ENCODE measurements at places on chromosomes 4 and X.

- peak; percentile 74 for DNase-seq
Observed at GRCh38 chrX:46327566-46328115, 217.6 kb downstream of the ZNF674 start.

- no peak for DNase-seq
Observed at GRCh38 chrX:714131-714530, 83.5 kb downstream of the SHOX start.

DNA sequence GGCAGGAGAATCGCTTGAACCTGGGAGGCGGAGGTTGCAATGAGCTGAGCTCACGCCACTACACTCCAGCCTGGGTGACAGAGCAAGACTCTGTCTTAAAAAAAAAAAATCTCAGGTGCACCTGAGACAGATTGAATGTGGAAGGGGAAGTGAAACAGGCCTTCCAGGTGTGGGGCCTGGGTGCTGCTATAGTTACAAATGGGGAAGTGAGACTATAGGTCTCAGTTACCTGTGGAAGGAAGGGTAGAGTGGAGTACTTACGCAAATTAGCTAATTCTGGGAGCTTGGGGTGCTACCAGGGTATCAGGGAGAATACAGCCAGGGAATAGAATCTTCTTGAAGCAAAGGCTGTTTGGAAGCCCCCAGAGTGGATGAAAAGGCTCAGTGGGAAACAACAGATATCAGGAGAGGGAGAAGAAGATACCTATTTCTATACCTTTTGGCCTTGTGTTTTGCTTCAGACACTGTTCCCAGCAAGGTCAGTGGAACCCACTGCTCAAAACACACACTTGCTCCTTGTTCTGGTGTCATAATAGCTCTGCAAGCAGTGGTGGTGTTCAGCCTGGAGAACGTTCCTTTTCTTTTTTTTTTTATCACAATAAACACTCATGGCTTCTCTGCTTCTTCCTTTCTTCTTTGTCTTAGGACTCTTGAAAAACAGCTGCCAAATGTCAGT lies 7.0 kb downstream of the CD38 start:
- DNase-seq, result no peak

GRCh38 chr4:111879539-111879938 lies 265.7 kb upstream of the FAM241A start:
- no peak for DNase-seq

DNA sequence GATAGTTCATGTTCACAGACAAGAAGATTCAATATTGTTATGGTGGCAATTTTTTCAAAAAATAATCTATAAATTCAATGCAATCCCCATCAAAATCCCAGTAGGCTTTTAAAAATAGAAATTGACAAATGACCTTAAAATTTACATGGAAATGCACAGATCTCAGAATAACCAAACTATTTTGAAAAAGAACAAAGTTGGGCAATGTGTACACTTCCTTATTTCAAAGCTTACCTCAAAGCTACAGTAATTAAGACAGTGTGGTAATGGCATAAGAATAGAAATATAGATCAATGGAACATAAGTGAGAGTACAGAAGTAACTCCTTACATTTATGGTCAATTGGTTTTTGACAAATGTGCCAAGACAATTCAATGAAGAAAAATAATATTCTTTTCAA lies 39.0 kb downstream of the FRMD7 start:
- DNase-seq, result no peak

DNA sequence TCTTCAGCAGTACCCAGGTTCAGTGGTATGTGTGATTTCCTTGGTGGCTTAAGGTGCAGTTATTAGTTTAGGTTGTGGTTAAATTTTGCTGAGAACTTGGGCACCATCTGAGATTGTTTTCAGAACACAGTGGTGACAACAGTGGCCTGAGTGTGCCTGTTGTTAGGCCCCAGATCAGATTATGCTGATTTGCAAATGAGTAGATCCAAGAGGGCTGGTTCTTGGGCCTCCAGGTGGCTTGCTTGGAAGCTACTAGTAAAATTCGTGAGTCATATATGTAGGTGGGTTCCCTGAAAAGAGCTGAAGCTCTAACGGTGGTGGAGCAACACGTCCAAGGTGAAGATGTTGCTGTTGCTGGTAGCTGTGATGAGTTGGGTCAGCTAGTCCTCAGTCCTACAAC lies 2619.6 kb downstream of the PCDH7 start:
- DNase-seq, result no peak

- DNase-seq, result peak; percentile 35
Observed at GRCh38 chr4:27807207-27807606, 946.6 kb downstream of the STIM2 start.

DNA sequence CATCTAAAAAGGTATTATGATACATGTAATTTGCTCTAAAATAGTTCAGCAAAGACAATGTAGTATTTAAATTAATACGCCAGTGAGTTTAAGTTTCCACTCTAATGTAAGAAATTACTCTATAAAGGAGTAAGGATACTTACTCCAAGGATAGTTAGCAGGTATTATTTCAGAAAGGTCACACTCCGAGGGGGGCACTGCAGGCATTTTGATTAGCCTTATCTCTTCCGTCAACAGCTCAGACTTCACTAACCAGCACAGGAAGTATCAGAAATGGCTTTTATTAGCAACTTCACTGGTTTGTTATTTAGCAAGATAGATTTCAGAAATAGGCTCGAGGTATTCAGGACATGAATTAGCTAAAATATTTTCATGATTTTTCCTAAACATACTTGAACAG lies 127.0 kb downstream of the COX18 start:
- no peak for DNase-seq

- peak; percentile 87 for DNase-seq
Observed at GRCh38 chr4:80237992-80238391, 28.5 kb upstream of the FGF5 start.

DNA sequence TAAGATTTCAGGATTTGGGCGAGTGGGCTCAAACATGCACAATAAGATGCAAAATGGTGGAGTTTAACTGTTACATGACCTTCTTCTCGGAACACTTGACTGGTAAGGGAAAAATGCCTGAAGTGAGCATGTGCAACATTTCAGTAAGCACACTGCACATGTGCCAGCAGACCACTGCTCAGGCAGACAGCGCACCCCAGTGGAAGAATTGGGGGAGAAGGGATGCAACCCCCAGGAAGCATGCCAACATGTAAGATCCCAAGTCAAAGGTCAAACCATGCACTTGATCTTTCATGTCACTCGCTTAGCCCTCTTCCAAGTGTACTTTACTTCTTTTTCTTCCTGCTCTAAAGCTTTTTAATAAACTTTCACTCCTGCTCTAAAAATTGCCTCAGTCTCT lies 256.3 kb downstream of the CENPC start:
- peak; percentile 53 for DNase-seq

- DNase-seq, result no peak
Observed at GRCh38 chr4:111208970-111209369, 586.1 kb upstream of the PITX2 start.

DNA sequence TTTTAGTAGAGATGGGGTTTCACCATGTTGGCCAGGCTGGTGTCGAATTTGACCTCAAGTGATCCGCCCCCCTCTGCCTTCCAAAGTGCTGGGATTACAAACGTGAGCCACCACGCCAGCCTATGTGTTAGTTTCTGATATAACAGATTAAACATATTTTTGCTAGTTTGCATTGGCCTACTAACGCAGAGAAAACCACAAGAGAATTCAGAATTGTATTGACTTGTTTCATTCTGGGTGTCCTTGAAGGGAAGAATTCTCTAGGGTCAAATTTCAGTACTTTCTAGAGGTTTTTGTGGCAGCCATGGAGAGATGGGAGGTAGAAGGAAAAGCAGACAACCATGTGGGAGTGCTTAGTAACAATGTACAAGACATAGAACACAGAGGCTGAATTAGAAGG lies 46.1 kb upstream of the BMPR1B start:
- peak; percentile 6 for DNase-seq

DNA sequence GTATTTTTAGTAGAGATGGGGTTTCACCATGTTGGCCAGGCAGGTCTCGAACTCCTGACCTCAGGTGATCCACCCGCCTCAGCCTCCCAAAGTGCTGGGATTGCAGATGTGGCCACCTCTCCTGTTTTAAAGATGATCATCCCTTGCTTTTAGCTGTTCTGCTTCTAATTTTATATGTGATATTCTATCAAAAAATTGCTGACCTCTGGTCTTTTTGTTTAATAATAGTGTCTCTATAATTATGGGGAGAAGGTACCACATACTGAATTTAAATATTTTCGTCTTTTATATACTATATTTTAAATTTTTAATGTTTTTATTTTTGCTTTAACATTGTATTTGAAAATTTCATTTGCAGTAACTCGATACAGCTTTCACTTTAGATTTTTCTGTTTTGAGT lies 15.6 kb downstream of the USP9X start:
- no peak for DNase-seq

DNA sequence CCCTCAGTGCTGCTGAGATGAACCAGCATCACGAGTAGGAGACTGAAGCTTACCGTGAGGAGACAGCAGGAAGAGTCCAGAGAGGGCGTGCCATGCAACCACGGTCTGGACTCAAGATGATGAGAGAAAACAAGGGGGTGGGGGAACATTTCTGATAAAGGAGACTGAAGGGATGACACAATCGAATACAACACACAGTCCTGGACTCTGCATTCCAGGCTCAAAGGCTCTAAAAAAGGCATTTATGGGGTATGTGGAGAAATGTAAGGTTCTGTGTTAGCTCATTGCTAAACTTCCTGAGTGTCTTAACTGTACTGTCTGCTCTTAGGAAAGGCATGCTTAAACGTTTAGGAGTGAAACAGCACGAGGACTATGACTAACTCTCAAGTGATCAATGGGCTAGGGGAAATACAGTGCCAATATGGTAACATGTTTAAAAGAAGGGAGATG lies 20.6 kb upstream of the IRAK1 start:
- peak; percentile 98 for DNase-seq

DNA sequence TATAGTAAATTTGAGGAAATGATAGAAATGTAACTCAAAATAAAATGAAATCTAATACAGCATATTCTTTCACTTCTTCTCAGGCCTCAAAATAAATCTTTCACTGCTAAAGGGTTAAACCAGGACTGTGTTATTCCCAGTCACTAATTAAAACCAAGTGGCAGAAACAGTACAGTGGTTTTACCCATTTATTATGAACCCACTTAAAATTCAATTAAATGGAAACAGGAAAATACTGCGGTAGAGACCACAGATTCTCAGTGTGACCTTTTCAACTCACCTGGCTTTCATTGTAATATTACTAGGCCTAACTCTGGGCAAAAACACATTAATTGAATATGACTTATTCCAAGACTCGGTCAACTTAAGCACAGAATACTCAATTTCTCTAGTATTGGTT lies 176.5 kb upstream of the DKK2 start:
- DNase-seq, result no peak

- no peak for DNase-seq
Observed at GRCh38 chrX:13373027-13373426, 53.2 kb upstream of the ATXN3L start.

- no peak for DNase-seq
Observed at GRCh38 chr4:126221717-126222340, 907.1 kb downstream of the FAT4 start.
